ENCODE measurements at places on chromosomes 12 and 14.

GRCh38 chr12:124453419-124454351, 113.7 kb downstream of the NCOR2 start:
- DNase-seq, result peak; percentile 83

DNA sequence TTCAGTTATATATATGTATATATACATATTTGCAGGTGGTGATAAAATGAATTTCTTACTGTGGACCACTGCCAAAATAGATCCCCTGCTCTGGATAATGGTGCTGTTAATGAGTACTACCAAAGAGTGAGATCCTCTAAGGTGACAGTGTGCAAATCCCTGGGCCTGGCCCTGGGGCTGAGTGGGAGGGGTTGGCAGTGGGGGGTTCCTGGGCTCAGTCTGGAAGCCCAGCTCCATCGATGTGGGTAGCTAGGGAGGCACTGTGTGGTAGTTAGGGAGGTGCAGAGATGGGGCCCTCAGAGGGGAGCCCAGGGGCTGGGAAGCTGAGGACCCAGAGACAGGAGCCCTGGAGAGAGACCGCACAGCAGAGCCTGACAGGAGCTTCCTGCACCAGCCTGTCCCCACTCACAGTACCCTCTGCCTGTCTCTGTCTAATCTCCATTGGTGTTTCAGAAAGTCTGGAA, 9.1 kb downstream of the KRT8 start:
- no peak for DNase-seq

DNA sequence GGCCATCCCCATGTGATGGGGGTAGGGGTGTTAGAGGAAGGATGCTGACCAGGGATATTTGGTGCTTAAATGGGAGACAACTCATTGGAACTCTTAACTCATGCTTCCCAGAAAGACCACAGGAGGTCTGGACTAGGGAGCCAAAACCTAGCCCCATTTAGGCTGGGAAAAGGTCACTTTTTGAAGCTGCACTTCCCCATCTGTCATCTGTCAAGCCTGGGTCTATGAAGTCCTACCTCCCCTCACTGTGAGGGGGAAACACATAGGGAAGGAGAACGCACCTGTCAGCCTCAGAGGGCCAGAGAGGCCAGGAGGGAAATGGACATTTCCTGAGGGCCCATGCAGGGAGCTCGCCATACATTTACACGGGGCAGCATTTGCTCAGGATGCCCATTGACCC, 321.0 kb downstream of the BCL11B start:
- DNase-seq, result no peak

- DNase-seq, result no peak
Observed at GRCh38 chr14:77878783-77879182, 78.9 kb downstream of the ADCK1 start.

GRCh38 chr12:10709808-10710207, 13.3 kb downstream of the YBX3 start:
- DNase-seq, result no peak

DNA sequence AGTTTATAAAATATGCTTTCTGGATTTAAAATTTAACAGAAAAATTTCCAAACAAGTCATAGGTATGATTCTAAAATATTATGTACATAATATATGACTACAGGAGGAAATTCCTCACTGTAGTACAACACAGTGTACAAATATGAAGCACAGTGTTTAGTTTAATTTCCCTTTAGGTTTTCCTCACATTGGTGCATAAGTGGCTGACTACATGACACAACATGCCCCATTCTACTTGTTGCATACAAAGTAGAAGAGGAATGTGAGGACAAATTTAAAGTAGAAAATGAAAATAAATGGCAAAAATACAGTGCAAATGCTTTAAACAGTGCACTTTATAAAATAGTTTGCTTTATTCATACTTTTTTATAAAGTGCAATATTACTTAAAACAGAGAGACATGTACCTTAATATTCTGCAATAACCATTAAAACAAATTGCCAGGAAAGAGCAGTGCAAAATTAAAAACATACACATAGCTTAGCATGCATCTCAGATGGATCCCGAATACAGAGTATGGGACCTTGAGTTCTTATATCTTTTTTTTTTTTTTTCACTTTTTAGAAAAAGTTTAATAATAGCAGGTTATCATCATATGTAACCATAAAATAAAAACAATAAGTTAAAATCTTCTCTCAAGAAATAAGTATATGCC, 54.8 kb upstream of the TTC7B start:
- no peak for DNase-seq

GRCh38 chr14:100525615-100526014, 61.6 kb downstream of the BEGAIN start:
- DNase-seq, result no peak

DNA sequence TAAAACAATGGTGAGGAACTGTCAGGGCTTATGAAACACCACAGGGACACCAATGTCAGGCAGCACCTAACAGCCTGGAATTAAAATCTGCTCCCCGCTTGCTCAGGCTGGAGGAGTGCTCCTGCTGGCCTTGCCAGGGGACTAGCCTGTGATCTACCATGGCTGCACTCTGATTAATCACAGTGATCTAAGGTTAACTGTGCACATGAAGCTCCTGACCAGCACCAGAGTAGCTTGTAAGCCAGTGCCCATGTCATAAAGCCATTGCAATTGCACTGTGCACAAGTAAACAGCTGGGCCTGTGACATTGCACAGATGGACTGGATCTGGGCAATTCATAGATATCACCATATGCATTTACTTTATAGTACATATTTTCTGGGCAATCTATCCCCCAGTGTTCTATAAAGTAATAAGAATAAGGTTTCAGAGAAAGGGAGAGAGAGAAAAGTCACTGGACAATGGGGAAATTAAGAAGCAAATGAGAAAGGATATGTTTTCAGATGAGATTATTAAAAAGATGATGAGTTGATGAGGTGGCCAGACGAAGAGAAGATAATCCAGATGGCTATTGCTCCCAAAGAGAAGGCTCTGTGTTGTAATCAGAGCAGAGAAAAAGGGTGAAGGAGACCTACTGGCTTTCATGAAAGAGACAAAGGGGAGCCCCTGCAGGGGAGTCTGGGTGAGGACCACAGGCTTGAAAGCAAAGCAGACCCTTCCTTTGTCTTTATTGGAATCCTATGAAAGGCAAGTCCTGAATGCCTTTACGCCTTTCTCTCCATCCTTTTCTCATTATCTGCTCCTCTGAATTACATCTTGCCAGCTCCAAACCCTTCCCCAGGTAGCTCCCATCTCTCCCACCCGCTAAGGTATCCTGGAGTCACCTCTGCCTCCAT, 145.8 kb downstream of the SLC38A6 start:
- no peak for DNase-seq

DNA sequence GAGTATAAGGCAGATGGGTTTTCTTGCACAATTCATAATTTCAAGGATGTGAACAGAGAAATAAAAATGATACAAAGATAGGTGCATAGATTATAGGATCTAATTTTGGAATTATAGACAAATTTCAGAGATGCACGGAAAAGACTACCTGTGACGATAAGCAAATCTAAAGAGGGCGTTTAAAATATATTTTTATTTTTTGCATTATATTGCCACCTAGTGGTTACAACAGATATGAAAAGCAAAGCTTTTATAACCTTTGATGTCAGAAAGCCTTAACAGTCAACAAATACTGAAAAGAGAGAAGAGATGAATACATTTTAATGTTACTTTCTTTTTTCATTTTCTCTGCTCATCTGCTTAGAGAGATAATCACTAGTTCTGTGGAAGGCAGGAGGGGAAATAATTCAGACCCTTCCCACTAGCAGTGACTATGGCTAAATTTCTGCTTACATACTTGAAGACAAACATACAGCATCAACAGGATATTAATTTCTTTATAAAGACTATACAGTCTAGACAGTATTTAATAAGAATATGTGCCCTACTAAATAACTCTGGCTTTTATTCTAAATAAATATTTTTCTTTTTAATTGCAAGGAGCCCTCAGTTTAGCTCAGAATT, 46.3 kb downstream of the NTS start:
- no peak for DNase-seq

DNA sequence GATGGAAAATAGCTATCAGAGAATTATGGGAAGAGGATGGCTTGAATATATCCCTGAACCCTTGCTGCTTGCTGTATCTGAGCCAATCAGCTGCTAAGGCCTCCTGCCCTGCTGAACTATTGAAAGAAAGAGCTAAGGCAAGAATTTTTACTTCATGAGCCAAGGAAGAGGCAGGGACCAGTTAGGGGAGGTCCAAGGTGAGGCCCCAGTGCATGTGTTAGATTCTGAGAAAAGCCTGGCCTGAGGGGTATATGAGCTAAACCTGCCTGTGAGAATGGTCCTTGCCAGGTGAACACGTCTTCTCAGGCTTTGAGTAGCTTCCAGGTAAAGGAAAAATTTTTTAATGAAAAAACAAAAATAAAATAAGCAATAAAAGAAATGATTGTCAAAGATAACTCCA, 218.0 kb downstream of the SYT1 start:
- no peak for DNase-seq
